ENCODE measurements at places on chromosomes 2 and 18. TPM values are rescaled to one million over a fixed set of nuclear protein-coding genes. Genes with fewer than 3 reads are reported as not detected.

GRCh38 chr2:126655500-126656430 is at the start of gene GYPC:
Gene GYPC (plus strand): TSS chr2:126656158. CDS start chr2:126656264, 106 bp downstream.
- peak; percentile 82 for DNase-seq
- H3K4me1 ChIP-seq, result peaks cover 17% of the 10 kb centered on the region
- H3K27ac ChIP-seq, result peak within 1 kb of the TSS; percentile 90
- H3K36me3 ChIP-seq, result peaks cover 5% of the 10 kb centered on the region
- H3K27me3 ChIP-seq, result no peaks in the 10 kb centered on the region

GRCh38 chr2:240851078-240851991 is 17.3 kb upstream of the AGXT start:
- H3K36me3 ChIP-seq, result no peaks in the 10 kb centered on the region
- peaks cover 4% of the 10 kb centered on the region for H3K27me3 ChIP-seq
- peak; percentile 67 for DNase-seq
- no peak overlapping the region for H3K4me3 ChIP-seq
- no peaks in the 10 kb centered on the region for H3K4me1 ChIP-seq
- no peak overlapping the region for H3K27ac ChIP-seq

GRCh38 chr2:45700407-45701013 is 49.0 kb downstream of the PRKCE start:
- H3K27ac ChIP-seq, result no peak overlapping the region
- H3K27me3 ChIP-seq, result no peaks in the 10 kb centered on the region
- H3K36me3 ChIP-seq, result no peaks in the 10 kb centered on the region
- no peak overlapping the region for H3K4me3 ChIP-seq
- peaks cover 6% of the 10 kb centered on the region for H3K4me1 ChIP-seq

DNA sequence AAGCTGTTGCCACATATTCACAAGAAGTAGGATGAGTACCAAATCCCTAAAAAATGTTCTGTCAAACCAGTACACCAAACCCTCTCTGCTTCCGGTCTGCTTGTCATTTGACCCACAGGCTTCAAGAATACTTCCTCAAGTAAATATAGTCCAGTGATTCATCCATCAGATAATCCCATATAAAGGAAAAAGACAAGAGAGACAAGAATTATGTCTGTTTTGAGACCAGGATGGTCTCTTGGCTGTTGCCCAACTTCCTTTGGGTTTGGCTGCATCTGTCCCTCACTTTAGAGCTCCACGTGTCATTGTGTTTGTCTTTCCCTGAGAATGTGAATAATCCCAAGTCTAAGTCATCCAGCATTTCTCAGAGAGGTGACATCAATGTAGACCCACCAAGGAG is 91.5 kb upstream of the NRP2 start:
- H3K4me3 ChIP-seq, result no peak overlapping the region
- peak; percentile 70 for DNase-seq
- peaks cover 10% of the 10 kb centered on the region for H3K4me1 ChIP-seq

GRCh38 chr2:120626566-120626965 is 109.1 kb upstream of the GLI2 start:
- 0 out of 2 replicates have a peak, but pooled peaks cover under 1% of the 10 kb centered on the region for H3K4me1 ChIP-seq
- peaks cover 35% of the 10 kb centered on the region for H3K27me3 ChIP-seq
- no peak overlapping the region for H3K27ac ChIP-seq
- no peak overlapping the region for H3K4me3 ChIP-seq
- no peak for DNase-seq

- no peak overlapping the region for H3K4me3 ChIP-seq
- H3K27ac ChIP-seq, result no peak overlapping the region
- no peak for DNase-seq
- H3K27me3 ChIP-seq, result peaks cover 3% of the 10 kb centered on the region
Observed at GRCh38 chr2:181672255-181673008, 7.9 kb downstream of the NEUROD1 start.

DNA sequence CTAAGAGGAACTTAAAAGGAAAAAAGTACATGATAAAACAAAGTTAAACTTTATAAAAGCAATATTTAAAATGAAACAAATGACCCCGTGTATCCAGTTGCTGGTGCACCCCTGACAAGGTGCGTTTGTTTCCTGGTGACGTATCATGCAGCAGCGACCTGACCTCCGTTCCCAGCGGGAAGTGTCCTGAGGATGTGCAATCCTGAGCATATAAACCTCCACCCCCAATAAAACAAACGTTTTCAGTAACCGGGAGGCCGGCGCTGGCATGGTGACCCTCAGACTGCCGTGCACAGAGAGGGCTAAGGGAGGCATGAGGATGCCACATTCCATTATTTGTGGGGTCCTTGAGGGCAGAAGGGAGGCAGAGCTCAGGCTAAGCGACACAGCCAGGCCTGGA is 14.8 kb downstream of the SLC66A2 start:
- H3K4me1 ChIP-seq, result no peaks in the 10 kb centered on the region
- no peak for DNase-seq
- H3K27ac ChIP-seq, result no peak overlapping the region
- no peak overlapping the region for H3K4me3 ChIP-seq
- H3K27me3 ChIP-seq, result no peaks in the 10 kb centered on the region

GRCh38 chr2:129708221-129708967 is 271.1 kb upstream of the RAB6C start:
- H3K36me3 ChIP-seq, result no peaks in the 10 kb centered on the region
- no peaks in the 10 kb centered on the region for H3K27me3 ChIP-seq
- H3K27ac ChIP-seq, result no peak overlapping the region
- H3K4me1 ChIP-seq, result no peaks in the 10 kb centered on the region

DNA sequence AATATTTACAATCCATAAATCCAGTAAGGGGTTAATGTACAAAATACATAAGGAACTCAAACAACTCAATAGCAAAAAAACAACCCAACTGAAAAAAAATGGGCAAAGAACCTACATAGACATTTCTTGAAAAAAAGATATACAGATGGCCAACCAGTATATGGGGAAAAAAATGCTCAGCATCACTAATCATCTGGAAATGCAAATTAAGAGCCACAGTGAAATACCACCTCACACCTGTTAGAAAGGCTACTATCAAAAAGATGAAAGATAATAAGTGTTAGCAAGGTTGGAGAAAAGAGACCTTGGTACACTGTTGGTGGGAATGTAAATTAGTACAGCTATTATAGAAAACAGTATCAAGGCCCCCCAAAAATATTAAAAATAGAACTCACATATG is 14.6 kb downstream of the AP1S3 start:
- H3K27ac ChIP-seq, result no peak overlapping the region
- DNase-seq, result no peak
- H3K36me3 ChIP-seq, result no peaks in the 10 kb centered on the region

- no peak overlapping the region for H3K27ac ChIP-seq
- no peak overlapping the region for H3K4me3 ChIP-seq
- DNase-seq, result no peak
- H3K27me3 ChIP-seq, result no peaks in the 10 kb centered on the region
- no peaks in the 10 kb centered on the region for H3K36me3 ChIP-seq
- H3K4me1 ChIP-seq, result no peaks in the 10 kb centered on the region
Observed at GRCh38 chr2:219810895-219811294, 183.5 kb downstream of the SLC4A3 start.

- DNase-seq, result no peak
- H3K4me1 ChIP-seq, result no peaks in the 10 kb centered on the region
- H3K27me3 ChIP-seq, result no peaks in the 10 kb centered on the region
- H3K36me3 ChIP-seq, result no peaks in the 10 kb centered on the region
Observed at GRCh38 chr18:56851774-56852173, 200.6 kb downstream of the WDR7 start.

The SERPINB2 gene
- 32.1 TPM for polyA plus RNA-seq

- no peaks in the 10 kb centered on the region for H3K4me1 ChIP-seq
- H3K36me3 ChIP-seq, result no peaks in the 10 kb centered on the region
- no peak overlapping the region for H3K27ac ChIP-seq
- no peak for DNase-seq
Observed at GRCh38 chr2:11525762-11526161, 8.1 kb upstream of the GREB1 start.

GRCh38 chr2:182330451-182331305 is 96.2 kb downstream of the PDE1A start:
- no peak overlapping the region for H3K4me3 ChIP-seq
- DNase-seq, result peak; percentile 73
- no peak overlapping the region for H3K27ac ChIP-seq
- peaks cover 4% of the 10 kb centered on the region for H3K4me1 ChIP-seq
- no peaks in the 10 kb centered on the region for H3K27me3 ChIP-seq

- H3K4me1 ChIP-seq, result 0 out of 2 replicates have a peak, but pooled peaks cover 1% of the 10 kb centered on the region
- H3K27me3 ChIP-seq, result no peaks in the 10 kb centered on the region
- H3K27ac ChIP-seq, result no peak overlapping the region
- H3K4me3 ChIP-seq, result no peak overlapping the region
- H3K36me3 ChIP-seq, result peaks cover 3% of the 10 kb centered on the region
- DNase-seq, result no peak
Observed at GRCh38 chr2:15427987-15428386, 133.1 kb downstream of the NBAS start.

DNA sequence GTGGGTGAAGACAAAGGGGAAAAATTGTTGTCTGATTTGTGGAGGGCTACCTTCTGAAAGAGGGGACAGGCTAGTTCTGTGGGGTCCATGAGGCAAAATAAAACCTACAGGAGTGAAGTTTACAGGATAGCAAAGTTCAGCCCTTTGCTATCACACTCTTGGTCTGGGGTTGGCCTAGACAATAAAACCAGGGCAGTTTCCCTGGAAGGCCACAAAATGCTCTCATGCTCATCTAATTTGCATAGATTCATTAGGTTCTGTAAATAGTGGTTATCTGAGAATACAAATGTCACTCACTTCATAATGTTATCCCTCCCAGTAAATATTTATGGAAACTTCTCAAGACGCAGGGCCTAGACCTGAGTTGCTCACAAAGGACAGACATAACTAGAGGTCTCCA is 63.6 kb downstream of the INSIG2 start:
- no peak for DNase-seq
- H3K27me3 ChIP-seq, result no peaks in the 10 kb centered on the region
- no peak overlapping the region for H3K4me3 ChIP-seq
- no peak overlapping the region for H3K27ac ChIP-seq
- H3K4me1 ChIP-seq, result no peaks in the 10 kb centered on the region
- H3K36me3 ChIP-seq, result no peaks in the 10 kb centered on the region

The UPP2 gene
- not detected for polyA plus RNA-seq

- H3K36me3 ChIP-seq, result no peaks in the 10 kb centered on the region
- peaks cover 16% of the 10 kb centered on the region for H3K4me1 ChIP-seq
- H3K4me3 ChIP-seq, result no peak overlapping the region
- H3K27me3 ChIP-seq, result peaks cover 58% of the 10 kb centered on the region
- no peak overlapping the region for H3K27ac ChIP-seq
- DNase-seq, result peak; percentile 83
Observed at GRCh38 chr18:62329691-62330454, 4.8 kb downstream of the TNFRSF11A start.

DNA sequence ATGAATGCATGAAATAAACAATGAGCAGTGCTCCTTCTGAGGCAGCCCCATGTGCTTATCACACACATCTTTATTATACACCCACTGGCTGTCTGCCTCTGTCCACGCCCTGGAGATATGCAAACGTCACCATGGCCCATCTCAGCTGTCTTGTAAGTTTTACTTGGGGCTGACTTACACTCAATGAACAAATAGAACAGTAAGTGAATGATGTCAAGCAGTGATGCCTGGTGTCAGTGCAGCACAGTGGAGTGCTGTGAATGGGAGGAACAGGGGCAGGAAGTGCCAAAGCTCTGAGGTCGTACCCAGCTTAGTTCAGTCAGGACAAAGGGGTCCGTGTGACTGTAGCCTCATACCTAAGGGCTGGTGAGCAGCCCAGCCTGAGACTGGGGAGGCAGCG is 659.5 kb upstream of the HS6ST1 start:
- H3K4me1 ChIP-seq, result no peaks in the 10 kb centered on the region
- H3K27ac ChIP-seq, result no peak overlapping the region

DNA sequence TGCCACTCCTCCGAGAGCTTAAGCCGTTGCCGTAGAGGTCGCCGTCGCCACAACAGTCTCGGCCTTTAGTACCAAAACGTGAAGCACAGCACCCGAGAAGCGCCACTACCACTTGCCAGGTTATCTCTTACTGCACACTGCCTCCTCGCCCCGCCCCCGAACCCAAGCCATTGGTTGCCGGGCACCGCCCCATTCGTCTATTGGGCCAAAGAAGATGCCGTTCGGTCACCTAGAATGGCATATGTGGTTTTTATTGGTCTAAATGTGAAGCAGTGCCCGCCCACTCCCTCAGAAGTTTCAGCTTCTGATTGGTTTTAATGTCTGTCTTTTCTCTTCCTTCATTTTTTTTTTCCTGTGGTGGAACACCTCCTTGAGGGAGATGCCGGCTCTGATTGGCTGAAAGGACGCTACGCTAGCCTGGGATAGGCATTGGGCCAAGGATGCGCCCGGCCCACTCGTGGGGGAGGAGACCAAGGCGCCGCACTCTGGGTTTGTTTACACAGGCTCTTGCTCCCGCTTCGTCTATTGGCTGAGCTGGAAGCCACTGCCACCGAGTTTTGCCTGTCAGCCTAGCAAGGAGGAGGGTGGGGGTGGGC is at the start of gene PAIP2B:
TSS of gene PAIP2B (minus strand) at position 139 of the 596 bp plus-strand sequence. CDS start 24,514 bp downstream, outside the sequence.
- peaks cover 2% of the 10 kb centered on the region for H3K4me1 ChIP-seq
- peaks cover 4% of the 10 kb centered on the region for H3K27me3 ChIP-seq
- H3K4me3 ChIP-seq, result peak within 1 kb of the TSS; percentile 57
- H3K36me3 ChIP-seq, result no peaks in the 10 kb centered on the region
- no peak within 1 kb of the TSS for H3K27ac ChIP-seq

GRCh38 chr2:162166745-162167144 is 14.7 kb upstream of the GCG start:
- H3K36me3 ChIP-seq, result peaks cover 6% of the 10 kb centered on the region
- DNase-seq, result no peak
- no peak overlapping the region for H3K27ac ChIP-seq
- no peak overlapping the region for H3K4me3 ChIP-seq
- H3K4me1 ChIP-seq, result peaks cover 1% of the 10 kb centered on the region

The DSC3 gene
- 0.01 TPM for polyA plus RNA-seq

The KCNG2 gene
- polyA plus RNA-seq, result not detected

DNA sequence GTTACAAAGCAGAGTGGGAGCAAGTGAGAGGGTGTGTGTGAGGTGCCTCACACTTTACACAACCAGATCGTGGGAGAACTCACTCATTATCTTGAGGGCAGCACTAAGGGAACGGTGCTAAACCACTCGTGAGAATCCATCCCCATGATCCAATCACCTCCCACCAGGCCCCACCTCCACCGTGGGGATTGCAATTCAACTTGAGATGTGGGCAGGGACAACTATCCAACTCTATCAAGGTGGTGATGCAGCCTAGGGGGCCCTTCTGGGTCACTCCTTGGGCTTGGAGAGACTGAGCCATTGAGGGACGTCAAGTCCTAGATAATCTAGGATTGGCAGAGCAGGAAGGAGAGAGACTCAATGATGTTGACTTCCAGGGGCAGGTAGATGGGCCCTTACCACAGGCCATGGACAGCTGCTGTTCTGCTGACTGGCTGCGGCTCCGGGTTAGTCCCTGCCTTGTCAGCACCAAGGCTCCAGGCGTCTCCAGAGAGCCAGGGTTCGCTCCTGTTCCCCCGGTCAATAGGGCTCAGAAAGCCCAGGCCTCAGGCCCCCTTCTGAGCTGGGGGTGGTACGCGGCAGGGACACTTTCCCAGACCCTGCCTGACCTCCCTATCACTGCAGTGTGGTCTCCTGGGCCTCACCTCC is 193.2 kb upstream of the HS6ST1 start:
- no peak for DNase-seq
- H3K36me3 ChIP-seq, result no peaks in the 10 kb centered on the region
- H3K4me1 ChIP-seq, result no peaks in the 10 kb centered on the region
- no peak overlapping the region for H3K27ac ChIP-seq

The CYP26B1 gene
- 0.02 TPM for polyA plus RNA-seq
